Dermis lymphatic vessel endothelial cell (primary cell): ENCODE measurements at places on chromosomes 11 and 22. TPM values are rescaled to one million over a fixed set of nuclear protein-coding genes. Genes with fewer than 3 reads are reported as not detected.

CCDC116 gene
- total RNA-seq = under 0.01 TPM in 1 of 2 replicates, not detected in the other

FLRT1 gene
- not detected in 2 replicates for total RNA-seq

KCNC1 gene
- not detected in 2 replicates for total RNA-seq

HPX gene
- 0.34 TPM in 1 of 2 replicates, not detected in the other for total RNA-seq

MMP13 gene
- total RNA-seq = not detected in 2 replicates

EEF1G gene
- total RNA-seq = 1,528 and 1,531 TPM in 2 replicates

CECR2 gene
- total RNA-seq = under 0.01 TPM in 1 of 2 replicates, not detected in the other

PIH1D2 gene
- 0.33 and 0.69 TPM in 2 replicates for total RNA-seq

MRPL11 gene
- 31.5 and 35.2 TPM in 2 replicates for total RNA-seq

TSPAN18 gene
- total RNA-seq = 29.3 and 43.7 TPM in 2 replicates

PGA3 gene
- not detected in 2 replicates for total RNA-seq

MS4A10 gene
- total RNA-seq = not detected in 2 replicates

NPAT gene
- 17.6 and 18.0 TPM in 2 replicates for total RNA-seq

OPCML gene
- under 0.01 TPM in 1 of 2 replicates, not detected in the other for total RNA-seq

RIC3 gene
- not detected in 2 replicates for total RNA-seq

TRPM5 gene
- total RNA-seq = not detected in 2 replicates

JAML gene
- 0.11 and 0.17 TPM in 2 replicates for total RNA-seq

BUD13 gene
- total RNA-seq = 12.1 and 13.5 TPM in 2 replicates

ESAM gene
- total RNA-seq = 9.3 and 15.8 TPM in 2 replicates

RFPL2 gene
- under 0.01 and 0.09 TPM in 2 replicates for total RNA-seq

C22orf31 gene
- not detected in 2 replicates for total RNA-seq

SNX32 gene
- 0.22 and 0.52 TPM in 2 replicates for total RNA-seq

SESN3 gene
- 28.6 and 32.7 TPM in 2 replicates for total RNA-seq

ART1 gene
- total RNA-seq = not detected in 2 replicates

POLD4 gene
- total RNA-seq = 22.0 and 30.9 TPM in 2 replicates

PKDREJ gene
- under 0.01 TPM in 1 of 2 replicates, not detected in the other for total RNA-seq

TRIM66 gene
- total RNA-seq = 3.1 and 8.2 TPM in 2 replicates

OR4D5 gene
- not detected in 2 replicates for total RNA-seq

TRIM49D2 gene
- total RNA-seq = not detected in 2 replicates

VPS37C gene
- total RNA-seq = 5.7 and 7.0 TPM in 2 replicates

DUSP8 gene
- total RNA-seq = 0.17 and 0.54 TPM in 2 replicates

SLC22A6 gene
- not detected in 2 replicates for total RNA-seq
